NCI-H1048 (cell line): ENCODE measurements at places on chromosomes 12 and 14.
A peak's percentile ranks its signal among the peaks of the same experiment; 100 is the strongest.

DNA sequence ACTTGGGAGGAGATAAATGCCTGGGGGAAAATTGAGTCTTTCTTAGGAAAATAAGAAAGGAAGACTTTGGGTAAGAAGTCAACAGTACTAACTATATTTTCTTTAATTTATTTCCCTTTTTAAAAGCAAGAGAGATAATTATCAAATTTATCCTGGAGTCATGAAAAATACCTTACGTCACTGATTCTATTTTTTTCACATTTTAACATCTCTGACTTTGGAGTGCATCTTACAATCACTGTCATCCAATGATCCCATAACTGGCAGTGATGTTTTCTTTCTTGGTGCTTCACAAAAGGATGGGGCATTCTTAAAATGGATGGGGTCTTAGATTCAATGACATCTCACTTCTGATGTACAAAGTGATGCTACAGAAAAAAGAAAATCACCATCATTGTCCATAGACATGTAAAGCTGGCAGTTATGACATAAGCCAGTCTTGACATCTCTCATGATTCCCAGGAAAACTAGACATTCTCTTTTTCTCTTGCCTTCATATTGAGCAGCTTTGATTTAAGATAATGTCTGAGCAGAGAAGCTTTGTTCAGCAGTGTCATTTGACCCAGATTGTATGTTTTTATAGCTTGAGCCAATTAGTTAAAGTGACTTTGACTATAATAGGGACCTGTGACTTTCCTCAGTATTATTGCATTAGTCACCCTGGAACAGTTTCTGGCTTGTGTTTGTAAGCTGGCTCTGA lies 236.2 kb downstream of the EGLN3 start:
- no peak for DNase-seq

- DNase-seq, result peak; percentile 5
These were observed 376.9 kb downstream of the GALC start for GRCh38 chr14:87615822-87616679.

DNA sequence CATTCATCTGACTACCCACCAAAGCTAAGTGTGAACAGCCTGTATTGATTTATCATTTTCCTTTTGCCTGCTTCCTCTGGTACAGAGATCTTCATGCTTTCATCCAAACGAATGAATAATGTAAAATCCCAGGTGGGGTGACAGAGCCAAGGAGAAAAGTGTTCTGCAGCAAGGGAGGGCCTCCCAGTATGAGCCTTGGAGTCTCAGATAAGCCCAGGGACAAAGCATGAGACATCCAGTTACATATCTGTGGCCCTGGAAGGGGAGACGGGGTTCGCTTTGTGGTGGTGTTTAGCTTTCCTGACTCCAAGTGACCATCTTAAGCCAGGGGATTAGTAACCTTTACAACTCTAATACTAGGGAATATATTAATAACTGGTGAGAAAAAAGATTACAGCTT lies 177.1 kb downstream of the ETV6 start:
- DNase-seq, result no peak

DNA sequence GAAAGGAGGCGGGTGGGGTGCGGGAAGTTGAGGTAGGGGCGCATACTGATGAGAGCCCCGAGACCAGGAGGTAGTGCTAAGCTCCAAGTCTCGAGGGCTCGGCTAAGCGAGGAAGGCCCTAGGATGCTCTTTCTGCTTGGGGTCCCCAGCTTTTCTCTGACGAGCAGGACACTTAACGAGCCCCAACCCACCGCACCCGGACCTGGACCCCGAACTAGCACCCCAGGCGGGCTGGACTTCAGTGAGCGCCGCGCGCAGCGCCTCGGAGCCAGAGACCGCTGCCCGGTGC lies 4.7 kb upstream of the C1QL4 start:
- DNase-seq, result no peak

- DNase-seq, result no peak
These were observed 21.2 kb downstream of the DGLUCY start for GRCh38 chr14:91135039-91135438.

DNA sequence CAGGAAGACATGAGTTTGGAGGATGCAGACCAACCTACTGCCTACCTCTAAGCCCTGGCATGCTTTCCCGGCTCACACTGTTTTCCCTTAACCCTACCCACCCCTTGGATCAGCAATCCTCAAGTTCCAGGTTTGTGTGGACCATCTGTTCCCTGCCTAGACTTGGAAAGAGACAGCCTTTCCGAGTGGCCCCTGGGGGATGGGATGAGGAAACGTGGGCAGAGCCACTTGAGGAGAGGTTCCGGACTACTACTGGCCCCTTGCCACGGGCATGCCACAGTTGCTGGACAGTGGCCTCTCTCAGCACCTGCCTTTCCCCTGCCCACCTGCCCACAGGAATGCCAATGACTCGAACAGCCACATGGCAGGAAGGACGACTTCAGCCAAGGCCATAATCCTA lies 135.9 kb downstream of the SLC15A4 start:
- no peak for DNase-seq

DNA sequence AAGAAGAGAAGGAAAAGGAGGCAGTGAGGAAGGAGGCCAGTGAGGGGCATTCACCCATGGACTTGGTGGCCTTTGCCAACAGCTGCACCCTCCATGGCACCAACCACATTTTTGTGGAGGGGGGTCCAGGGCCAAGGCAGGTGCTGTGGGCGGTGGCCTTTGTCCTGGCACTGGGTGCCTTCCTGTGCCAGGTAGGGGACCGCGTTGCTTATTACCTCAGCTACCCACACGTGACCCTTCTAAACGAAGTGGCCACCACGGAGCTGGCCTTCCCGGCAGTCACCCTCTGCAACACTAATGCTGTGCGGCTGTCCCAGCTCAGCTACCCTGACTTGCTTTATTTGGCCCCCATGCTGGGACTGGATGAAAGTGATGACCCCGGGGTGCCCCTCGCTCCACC lies 11.4 kb upstream of the SMARCD1 start:
- no peak for DNase-seq

DNA sequence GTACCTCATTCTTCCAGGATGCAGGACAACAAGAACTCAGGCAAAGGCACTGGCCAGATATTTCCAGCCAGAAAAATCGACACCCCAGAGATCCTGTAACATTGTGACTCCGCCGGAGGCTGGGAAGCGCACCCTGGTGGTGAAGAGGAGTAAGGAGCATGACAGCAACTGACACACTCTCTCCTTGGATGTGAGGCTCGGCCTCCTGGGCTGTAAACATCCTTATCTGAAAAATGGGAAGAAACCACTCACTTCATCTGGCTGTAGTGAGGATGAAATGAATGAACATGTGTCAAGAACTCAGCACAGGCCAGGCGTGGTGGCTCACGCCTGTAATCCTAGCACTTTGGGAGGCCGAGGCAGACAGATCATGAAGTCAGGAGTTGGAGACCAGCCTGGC lies 27.5 kb downstream of the TCHP start:
- DNase-seq, result no peak

GRCh38 chr12:115617391-115617790 lies 660.1 kb downstream of the MED13L start:
- DNase-seq, result no peak

DNA sequence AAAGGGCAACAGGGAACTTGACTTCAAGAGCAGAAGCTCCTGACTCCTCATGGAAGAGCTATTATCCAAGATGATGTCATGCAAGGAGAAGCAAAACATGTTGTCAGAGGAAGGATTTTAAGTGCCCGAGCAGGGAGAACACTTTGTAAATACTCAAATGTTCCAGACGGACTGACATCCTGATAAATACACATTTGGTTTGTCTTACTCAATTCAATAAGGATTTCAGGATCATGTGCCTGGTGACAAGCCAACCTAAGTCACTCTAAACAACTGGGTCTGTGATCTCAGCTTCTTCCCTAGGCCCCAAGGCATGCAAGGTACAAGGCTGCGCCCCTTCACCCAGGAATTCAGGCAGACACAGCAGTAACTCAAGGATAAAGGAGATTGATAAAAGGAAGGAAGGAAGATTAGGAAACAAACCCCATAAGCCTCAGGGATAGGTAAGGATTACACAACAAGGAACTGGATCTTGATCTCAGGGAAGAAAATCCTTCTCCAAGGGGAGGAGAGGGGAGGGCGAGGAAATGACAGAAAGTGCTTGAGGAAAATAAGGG lies 26.8 kb upstream of the CEBPE start:
- no peak for DNase-seq

DNA sequence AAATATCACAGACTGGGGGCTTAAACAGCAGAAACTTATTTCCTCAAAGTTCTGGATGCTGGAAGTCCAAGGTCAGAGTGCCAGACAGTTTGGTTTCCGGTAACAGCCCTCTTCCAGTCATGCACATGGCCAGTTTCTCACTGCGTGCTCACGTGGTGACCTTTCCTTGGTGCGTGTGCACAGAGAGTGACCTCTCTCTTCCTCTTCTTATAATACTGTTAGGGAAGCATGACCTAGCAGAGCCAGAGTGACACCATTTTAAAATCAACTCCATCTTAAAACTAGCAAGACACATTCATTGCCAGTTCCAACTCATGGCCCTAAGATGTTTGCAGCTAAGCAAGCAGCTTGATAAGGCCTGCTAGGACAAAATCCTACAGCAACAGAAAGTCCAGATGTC lies 221.5 kb upstream of the DAAM1 start:
- DNase-seq, result no peak

DNA sequence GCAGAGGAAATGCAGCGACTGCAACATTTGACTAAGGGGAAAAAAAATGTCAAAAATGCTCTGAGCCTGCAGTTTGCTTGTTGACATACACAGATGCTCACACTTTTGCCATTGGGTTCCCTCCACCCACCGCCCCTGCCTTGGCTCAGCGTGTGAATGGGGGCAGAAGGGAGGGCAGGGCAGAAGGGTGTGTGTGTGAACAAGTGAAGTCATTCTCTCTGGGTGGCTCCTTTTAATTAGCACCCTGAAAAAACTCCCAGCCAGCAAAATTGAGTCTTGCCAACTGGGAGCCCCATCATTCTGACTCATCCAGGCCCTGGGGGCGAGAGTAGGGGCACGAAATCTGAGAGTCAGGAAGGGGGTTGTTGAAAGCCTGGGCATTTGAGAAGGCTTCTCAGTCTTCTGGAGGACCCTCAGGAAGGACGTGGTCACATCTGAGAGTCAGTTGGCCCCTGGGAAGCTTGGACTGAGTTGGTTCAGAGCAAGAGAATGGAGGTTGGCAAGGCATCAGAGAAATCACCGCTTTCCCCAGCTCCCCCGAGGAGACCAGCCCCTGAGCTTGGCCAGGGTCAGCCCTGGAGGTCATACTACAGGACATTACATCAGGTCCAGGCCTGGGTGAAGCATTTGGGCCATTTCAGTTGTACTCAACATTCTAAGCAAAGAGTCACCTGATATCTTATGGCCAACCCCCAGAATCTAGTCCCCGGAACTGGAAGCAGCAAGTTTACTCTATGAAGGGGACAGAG lies 22.7 kb upstream of the KRT78 start:
- no peak for DNase-seq

- no peak for DNase-seq
These were observed 633.9 kb upstream of the LMO3 start for GRCh38 chr12:17239874-17240273.

GRCh38 chr12:22121224-22121623 lies 75.2 kb downstream of the CMAS start:
- no peak for DNase-seq

GRCh38 chr12:7046383-7047105 lies 14.0 kb upstream of the C1S start:
- DNase-seq, result no peak

GRCh38 chr12:9361879-9362326 lies 153.7 kb upstream of the PZP start:
- DNase-seq, result no peak

GRCh38 chr12:53502983-53503728 lies 2.1 kb downstream of the TARBP2 start:
- no peak for DNase-seq

DNA sequence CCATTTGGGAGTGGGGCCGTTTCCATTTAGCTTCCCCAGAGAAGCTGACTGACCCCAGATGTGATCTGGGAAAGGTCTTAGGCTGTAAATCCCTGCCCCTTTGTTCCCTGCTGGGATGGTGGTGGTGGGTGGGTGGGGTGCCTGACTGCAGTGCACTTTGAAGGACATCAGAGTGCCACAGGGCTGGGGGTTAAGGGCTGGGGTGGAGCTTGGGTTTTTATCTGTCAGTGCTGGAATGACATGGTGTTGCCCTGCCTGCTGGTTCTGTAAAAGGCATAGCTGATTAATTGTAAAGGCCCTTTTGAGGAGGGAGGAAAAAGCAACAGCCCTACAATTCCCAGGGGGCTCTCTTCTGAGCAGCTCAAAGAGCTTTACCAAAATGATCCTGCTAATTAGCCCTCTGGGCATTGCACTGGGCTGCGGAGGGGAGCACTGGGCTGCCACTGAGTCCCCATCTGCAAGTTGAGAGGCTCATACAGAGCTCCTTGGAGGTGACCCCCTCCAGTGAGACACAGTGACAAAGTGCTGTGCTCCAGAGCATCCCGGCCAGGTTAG lies 21.1 kb downstream of the PLEKHG3 start:
- DNase-seq, result no peak

- DNase-seq, result no peak
These were observed 18.3 kb downstream of the PLEKHG7 start for GRCh38 chr12:92721130-92721529.
